ENCODE measurements at places on chromosomes 5 and 9. TPM values are rescaled to one million over a fixed set of nuclear protein-coding genes. Genes with fewer than 3 reads are reported as not detected.

Gene LECT2
- total RNA-seq = not detected

Gene CENPH
- 14.0 TPM for total RNA-seq

Gene C9orf152
- total RNA-seq = not detected

Gene ANKRD34B
- not detected for total RNA-seq

Gene PDLIM4
- total RNA-seq = 12.3 TPM

Gene SMIM33
- not detected for total RNA-seq
